ENCODE measurements at places on chromosomes 4 and X.

DNA sequence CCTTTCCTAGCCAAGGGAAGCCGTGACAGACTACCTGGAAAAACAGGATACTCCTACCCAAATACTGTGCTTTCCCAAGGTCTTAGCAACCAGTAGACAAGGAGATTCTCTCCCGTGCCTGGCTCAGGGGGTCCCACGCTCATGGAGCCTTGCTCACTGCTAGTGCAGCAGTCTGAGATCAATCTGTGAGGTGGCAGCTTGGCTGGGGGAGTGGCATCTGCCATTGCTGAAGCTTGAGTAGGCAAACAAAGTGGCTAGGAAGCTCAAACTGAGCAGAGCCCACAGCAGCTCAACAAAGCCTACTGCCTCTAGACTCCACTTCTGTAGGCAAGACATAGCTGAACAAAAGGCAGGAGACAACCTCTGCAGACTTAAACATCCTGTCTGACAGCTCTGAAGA is 177.1 kb downstream of the PARM1 start:
- no peak for DNase-seq

DNA sequence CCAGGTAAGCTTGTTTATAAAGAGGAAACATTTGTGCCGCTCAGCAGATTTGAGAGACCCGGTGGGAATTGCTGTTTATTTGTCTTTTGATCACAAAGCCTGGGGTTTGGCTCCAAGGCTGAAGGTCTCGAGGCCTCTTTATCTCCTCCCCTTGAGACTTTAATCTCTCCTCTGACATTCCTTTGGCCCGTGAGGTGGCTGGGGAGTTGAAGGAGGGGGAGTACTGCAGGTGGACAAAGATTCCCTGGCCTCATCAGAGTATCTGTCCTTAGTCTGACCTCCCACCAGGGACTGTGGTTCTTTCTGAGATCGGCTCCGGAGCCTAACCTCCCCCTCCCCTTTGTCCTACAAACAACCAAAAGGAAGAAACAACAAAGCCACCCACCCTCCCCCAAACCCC is 216.5 kb downstream of the MID1IP1 start:
- DNase-seq = no peak

DNA sequence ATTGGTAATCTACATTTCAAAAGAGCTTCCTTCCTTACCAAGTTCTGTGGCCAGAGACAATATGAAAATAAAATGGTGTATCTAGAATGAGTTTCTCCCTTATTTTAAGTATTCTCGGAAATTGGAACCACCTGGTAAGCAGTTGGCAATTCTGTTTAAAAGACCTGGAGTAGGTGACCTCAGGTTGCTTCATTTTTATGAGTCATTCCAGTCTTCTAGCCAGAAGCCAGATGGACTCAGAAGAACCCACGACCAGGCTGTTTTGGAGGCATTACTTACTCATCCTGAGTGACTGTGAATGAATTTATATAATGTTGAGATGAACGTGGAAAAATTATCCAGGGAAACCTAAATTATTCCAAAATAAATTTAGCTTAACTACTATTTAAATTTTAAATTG is 9.1 kb downstream of the BMPR1B start:
- no peak for DNase-seq

DNA sequence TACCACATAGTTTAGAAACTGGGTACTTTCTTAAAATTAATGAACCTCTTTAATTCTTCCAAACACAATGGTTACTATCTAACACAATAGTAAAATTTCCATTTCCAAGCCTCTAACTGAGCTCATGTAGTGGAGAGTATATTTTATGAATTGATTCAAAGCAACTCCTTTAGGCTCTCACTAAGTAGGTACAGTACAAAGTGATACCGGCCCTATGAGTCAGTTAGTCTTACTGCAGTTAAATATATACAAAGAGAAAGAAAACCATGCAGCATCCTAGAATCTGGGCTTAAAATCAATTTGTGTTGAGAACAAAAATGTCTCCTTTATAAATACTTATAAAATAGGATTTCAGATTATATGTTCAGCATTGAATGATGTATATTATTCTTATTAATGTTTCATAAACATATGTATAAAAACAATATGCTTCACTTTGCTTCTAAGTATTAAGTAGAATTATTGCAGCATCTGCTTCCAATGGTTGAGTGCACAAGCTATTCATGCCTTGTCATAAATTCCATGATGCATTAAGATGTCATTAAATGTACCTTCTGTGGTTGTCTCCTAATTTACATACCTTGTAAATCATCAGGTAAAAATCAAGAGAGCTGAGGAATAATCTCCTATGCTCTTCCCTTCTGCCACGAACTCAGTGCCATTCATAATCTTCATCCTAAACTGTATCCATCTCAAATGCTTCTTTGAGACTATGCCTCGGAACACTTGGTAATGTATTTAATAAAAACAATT is 1037.8 kb downstream of the STPG2 start:
- DNase-seq = no peak

DNA sequence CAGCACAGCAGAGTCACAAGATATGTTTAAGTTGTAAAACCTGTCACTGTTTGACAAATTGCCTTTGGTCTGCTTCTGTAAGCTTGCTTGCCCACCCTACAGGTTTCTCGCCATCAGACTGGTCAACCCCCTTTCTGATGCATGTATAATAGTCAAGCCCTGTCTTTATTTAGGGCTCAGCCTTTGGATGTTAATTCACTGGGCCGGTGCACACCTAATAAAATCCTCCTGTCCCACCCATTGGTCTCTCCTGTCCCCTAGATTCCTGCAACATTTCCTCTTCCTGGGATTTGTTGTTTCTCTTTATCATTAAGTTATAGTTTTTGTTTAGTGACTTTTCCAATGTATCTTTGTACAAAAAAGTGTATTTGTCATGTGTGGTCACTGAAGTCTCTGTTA is 38.2 kb downstream of the GLUD2 start:
- no peak for DNase-seq

DNA sequence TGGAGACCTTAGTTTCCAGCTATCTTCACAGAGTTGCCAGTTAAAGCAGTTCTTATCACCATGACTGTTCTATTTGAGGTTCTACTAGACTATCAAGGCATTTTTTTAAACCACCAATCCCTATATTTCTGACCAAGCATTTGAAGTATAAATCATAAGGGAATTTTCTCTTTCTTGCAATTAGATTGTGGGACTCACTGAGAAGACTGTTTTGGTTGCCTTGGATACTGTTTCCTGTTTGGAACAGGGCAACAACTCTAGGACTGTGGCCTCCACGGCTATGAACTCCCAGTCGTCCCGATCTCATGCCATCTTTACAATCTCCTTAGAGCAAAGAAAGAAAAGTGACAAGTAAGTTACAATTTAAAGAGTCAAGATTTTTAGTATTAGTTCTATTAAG is 11.8 kb downstream of the KIF4A start:
- DNase-seq = no peak

DNA sequence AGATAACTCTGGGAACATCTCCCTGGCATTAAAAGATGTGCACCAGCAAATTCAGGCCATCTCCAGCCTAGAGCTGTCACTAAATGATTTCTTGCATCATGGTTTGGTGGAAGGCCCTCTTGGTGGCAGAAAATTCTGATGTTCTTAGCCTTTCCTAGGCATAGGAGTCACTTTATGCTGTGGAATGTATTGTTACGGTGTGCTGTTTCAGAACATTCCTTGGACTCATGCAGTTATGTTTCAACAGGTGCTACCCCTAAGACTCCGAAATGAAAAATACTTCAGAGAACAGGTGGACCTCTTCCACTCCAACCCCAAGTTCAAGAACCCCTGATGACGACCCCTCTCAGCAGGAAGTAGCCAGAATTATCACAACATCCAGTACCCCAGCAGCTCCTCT is 20.3 kb upstream of the PAPSS1 start:
- no peak for DNase-seq

DNA sequence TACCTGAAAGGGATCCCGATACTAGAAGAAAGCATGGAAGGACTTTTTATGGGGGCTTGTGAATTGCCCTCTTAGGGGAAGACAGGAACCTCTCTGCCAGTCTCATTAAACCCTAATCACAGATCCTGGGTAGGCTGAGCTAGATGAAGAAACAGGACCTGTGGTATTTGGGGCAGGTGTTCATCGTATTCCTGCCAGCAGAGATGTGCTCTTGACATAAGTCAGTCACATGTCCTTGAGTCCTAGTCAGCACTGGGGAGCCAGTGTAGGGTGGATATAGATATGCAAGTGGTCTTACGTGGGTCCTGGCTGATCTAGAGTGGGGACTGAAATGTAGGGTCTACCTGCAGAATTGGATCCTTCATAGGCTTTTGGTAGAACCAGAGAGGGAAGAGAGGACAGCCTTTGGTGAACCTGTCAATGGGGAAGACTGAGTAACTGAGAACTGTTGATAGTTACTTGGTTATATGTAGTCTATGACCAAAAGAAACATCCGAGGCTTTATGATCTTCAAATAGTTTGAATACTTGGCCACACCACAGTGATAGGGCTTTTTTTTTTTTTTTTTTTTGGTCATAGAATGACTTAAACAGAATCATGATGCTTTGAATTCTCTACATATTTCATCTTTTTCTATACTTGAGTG is 63.5 kb upstream of the WDR1 start:
- DNase-seq = no peak
